NCI-H1436 (cell line): ENCODE measurements at places on chromosomes 12 and 14.

- no peak for DNase-seq
Measured at GRCh38 chr14:64584190-64584589, 34.4 kb downstream of the PPP1R36 start.

DNA sequence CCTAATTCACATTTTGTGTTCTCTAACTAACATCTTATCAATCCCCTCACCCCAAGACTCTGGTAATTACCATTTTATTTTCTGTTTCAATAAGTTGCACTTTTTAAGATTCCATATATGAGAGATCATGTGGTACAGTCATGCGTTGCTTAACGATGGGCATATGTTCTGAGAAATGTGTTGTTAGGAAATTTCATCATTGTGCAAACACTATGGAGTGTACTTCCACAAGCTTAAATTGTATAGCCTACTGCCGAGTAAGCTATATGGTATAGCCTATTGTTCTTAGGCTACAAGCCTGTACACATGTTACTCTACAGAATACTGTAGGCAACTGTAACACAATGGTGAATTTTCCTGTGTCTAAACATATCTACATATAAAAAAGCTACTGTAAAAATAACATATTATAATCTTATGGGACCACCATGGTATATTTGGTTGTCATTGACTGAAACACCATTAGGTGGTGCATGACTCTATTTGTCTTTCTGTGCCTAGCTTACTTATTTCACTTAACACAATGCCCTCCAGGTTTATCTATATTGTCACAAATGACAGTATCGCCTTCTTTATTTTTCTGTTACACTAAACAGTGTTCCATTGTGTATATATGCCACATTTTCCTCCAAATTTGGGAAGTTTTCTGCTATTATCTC, 473.4 kb upstream of the LMO3 start:
- no peak for DNase-seq

DNA sequence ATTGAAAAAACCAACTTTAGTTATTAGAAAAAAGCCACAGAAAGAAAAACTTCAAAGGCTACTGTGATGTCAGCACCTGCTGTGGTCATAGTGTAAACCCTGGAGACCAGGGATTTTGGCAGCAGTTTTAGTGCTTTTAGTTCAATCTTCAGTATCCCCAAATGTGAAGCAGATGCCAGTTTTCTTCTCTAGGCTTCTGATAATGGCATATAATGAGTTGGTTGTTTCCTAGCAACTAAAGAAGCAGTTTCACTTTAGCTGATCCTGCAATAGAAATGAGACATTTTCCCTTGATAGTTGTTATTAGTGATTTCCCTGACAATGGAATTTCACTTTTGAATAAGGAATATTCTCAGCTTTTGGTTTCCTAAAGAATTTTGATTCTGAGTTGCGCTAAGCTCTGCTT, 131.2 kb downstream of the NUBPL start:
- DNase-seq = peak; percentile 34

DNA sequence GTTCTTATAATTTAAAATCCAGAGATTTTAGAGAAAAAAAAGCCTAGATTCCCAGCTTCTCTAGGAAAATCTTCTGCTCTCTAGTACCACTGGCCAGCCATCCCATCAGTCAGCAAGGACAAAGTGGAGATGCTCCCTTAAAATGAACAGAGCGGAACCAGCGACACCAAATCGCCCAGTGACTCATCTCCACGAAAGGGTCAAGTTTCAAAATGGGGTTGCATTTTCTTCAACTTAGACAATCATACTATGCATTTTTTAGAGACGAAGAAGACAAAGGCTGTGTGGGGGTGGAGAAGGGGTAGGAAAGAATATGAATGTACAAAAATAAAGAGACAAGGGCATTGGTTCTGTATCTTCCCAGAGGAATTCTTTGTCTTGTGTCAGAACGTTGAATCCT, 212.0 kb downstream of the SLC15A4 start:
- DNase-seq = no peak

DNA sequence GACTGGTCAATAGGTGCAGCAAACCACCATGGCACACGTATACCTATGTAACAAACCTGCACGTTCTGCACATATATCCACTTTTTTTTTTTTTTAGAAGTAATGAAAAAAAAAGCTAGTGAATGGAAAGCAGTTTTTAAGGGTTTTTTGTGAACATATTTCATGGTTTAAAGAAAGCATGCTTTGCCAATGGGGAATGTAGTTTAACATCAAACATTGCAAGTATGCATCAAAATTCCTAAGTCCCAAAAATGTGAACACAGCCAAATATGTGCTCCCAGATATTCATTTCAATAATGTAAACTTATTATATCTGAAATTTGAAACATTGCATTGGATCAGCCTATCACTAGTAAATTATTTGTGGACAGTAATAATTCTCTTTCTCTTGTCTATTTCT, 710.4 kb upstream of the FLRT2 start:
- no peak for DNase-seq

DNA sequence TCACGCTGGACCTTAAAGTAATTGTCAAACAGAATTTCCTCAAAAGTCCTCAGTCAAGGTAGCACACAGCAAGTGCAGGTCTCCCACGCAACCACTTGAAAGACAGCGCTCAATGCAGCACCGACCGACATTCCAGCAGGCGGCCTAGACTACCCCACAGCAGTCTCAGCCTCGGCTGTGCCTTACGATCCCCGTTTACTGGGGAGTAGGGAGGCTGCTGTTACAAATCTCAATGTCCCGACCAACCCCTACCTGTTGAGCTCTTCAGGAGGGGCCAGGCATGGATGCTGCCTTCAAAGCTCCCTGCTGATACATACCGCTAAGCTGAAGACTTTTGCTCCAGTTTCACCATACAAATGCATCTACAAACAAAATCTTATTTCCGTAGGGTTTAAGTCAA, 21.8 kb downstream of the VPS37B start:
- no peak for DNase-seq

- no peak for DNase-seq
Measured at GRCh38 chr12:120961604-120962531, 16.5 kb upstream of the HNF1A start.

- no peak for DNase-seq
Measured at GRCh38 chr12:26410689-26411088, 215.3 kb downstream of the SSPN start.

DNA sequence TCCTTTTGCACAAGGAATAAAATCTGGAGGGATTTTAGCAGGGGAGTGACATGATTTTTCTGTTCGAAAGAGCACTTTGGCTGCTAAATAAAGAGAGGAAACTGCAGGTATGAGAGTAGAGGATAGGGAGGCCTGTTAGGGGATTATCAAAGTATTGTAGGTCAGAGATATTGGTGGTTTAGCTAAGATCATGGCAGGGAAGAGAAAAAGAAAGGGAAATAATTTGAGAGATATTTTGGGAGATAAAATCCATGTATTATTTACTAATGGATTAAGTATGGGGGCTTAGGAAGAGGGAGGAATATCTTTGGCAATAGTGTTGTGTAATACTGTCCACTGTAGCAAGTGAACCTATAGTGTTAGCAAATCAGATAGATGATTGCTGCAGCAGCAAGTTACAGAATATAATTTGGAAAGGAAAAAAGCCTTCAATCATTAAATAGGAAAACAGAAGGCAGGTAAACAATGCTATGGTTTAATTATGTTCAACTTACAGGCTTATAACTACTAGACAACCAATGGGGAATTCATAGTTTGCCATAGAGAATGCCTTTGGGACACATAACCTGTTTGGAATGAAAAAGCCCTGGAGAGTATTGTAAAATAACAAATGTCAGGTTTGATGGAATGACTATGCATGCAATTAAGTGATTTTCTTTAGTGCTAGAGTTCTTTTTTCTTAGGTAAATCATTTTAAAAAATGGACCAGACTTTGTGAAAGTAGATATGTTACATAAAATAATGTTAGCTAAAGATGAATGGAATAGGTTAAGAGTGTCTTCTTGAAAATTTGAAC, 50.5 kb downstream of the ADIPOR2 start:
- DNase-seq = no peak

DNA sequence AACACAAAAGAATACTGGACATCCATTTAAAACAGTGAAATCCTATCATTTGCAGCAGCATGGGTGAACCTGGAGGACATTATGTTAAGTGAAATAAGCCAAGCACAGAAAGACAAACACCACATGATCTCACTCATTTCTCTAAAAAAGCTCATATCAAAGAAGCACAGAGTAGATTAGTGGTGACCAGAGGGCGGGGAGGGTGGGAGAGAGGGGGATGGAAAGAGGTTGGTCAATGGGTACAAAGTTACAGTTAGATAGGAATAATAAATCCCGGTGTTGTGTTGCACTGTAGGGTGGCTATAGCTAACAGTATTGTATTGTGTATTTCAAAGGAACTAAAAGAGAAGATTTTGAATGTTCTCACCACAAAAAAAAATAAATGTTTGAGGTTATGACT, 52.4 kb downstream of the DUSP6 start:
- no peak for DNase-seq

GRCh38 chr14:49971156-49972130, 78.6 kb downstream of the ARF6 start:
- no peak for DNase-seq

- DNase-seq = peak; percentile 27
Measured at GRCh38 chr12:132218915-132219314, 74.7 kb downstream of the NOC4L start.

- DNase-seq = peak; percentile 31
Measured at GRCh38 chr12:123912415-123913380, 59.9 kb downstream of the CCDC92 start.

GRCh38 chr14:95314609-95315008, 5.1 kb downstream of the CLMN start:
- no peak for DNase-seq

GRCh38 chr12:13530966-13531365, 334.4 kb downstream of the EMP1 start:
- no peak for DNase-seq

- no peak for DNase-seq
Measured at GRCh38 chr14:77086951-77087350, 11.1 kb upstream of the CIPC start.

DNA sequence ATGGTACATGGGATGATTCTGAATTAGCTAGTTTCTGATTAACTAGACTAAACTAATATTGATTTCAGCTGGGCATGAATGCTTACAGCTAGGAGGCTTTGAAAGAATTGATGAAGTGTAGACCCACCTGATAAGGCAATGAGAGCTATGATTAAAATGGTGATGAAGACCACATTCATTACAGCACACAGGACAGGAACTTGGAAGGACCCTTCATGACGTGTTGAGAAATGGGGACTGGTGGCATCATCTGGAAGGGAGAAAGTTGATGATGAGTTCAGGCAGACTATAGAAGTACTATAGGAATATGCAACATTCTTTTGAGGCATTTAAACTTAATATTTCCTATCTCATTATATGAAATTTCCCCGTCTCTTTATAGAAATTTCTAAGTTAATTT, 4.5 kb downstream of the CD69 start:
- DNase-seq = no peak

DNA sequence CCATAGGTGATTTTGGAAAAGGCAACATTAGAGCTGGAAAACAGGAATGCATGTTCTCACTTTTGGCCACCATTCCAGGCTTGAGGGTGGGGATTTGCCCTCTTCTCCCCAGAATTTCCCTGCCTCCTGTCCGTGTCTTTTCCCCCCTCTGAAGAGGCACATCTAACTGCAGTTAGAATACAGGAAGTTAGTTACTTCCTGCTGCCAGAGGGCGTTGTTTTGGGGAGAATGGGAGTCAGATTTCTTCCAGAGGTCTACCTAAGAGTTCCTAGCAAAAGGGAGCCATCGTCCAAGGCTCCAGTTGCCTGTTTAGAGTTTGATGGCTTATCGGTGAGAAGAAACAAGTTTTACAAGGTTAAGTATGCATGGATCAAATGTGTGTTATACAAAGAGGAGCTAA, 112.8 kb upstream of the IGF1 start:
- no peak for DNase-seq

- no peak for DNase-seq
Measured at GRCh38 chr12:93836620-93837260, 159.6 kb downstream of the CRADD start.

- DNase-seq = no peak
Measured at GRCh38 chr12:107441665-107442300, 243.8 kb upstream of the PWP1 start.

GRCh38 chr12:56230432-56231183, 757 bp downstream of the SLC39A5 start:
- DNase-seq = no peak

DNA sequence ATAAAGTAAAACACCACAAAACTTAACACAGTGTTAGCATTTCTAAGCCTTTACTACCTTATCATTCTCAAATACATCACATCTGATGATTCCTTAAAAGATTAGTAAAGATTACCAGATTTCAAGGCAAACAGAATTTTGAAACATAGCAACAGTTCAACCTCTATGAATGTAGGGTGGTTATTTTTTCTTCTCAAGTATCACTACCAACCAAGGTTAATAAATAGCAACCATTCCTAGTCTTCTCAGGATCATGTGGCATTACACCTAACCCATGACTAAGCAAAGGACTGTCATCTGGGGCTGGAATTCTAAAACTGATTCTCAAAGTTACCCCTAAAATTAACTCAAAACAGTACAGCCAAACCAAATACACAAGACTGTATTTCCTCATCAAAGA, 39.4 kb upstream of the CSRNP2 start:
- no peak for DNase-seq

DNA sequence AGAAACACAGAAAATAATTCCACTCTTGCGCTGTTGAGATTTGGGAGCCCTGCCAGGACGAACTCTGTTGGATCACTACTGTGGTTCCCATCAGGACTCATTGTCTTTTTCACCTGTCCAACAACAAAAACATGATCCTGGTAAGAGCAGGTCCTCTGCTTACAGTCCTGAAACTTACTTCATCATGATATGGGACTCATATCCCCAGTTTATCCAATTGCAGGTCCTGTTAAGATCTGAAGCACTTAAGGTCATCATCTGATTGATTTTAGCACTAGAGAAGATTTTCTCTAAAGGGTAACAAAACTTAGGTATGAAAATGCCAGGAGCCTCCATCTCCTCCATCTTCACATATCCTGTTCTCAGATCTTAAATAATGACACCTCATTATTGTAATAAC, at the start of gene OR6S1:
Gene OR6S1 (minus strand): TSS at position 101 of the 400 bp plus-strand sequence. CDS start 0 bp downstream, at position 101.
- DNase-seq = no peak

GRCh38 chr14:23641915-23642588, 5.9 kb downstream of the DHRS2 start:
- no peak for DNase-seq

DNA sequence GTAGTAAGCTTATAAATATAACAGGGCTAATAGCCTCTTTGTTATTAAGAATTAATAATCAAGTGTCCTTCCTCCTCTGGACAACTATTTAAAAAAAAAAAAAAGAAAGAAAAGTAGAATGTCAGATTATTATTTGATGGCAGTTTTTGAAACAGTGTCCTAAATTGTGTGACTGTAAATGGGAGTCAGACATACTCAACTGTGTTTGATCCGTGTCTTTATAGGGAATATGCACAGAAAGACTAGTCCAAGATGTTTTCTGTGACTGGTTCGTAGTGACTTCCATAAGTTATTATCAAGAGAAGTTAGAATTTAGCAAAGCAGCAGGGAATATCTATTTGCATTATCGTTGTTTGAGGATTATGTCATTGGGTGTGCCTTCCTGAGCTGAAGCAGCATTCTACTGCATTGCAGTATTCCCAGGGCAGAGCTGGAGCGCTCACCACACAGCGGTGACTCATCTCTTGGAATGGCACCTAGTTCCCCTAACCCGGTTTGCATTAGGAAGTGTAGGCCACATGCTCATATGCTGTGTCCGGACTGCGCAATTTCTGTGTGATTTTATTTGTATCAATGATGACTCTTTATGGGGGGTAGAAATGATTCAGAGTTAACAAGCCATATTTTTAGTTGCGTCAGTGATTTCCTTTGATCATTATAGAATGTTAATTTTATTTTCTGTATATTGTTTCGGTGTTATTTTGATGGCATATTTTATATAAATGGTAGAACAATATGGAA, 7.9 kb downstream of the DYNC1H1 start:
- DNase-seq = no peak

- peak; percentile 70 for DNase-seq
Measured at GRCh38 chr12:52082988-52083637, 3.6 kb downstream of the SMIM41 start.
